NCI-H1105 treated with DMSO at 0.1 percent for 48 hours (cell line): ENCODE measurements at places on chromosomes 12 and 14.
A peak's percentile ranks its signal among the peaks of the same experiment; 100 is the strongest.

- DNase-seq, result no peak
Measured at GRCh38 chr14:65470404-65470880, 57.9 kb downstream of the FUT8 start.

DNA sequence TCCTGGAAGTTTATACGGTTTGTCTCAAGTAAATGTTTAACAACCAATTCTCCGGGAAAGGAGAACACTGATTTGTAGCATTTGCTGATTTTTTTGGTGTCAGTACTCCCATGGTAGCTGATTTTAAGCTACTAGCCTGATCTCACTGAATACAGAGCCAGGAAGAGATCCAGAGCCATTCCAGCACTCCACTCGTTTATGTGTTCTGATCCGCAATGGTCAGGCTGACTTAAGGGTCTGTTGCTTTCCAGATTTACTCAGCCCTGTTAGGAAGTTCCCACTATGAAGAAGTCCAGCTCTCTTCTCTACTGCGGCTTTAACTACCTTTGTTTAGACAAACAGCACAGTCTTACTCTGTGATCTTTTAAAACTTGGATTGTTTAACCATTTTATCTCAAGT lies 38.0 kb upstream of the NID2 start:
- no peak for DNase-seq

GRCh38 chr12:118618695-118619094 lies 242.3 kb downstream of the SUDS3 start:
- no peak for DNase-seq

DNA sequence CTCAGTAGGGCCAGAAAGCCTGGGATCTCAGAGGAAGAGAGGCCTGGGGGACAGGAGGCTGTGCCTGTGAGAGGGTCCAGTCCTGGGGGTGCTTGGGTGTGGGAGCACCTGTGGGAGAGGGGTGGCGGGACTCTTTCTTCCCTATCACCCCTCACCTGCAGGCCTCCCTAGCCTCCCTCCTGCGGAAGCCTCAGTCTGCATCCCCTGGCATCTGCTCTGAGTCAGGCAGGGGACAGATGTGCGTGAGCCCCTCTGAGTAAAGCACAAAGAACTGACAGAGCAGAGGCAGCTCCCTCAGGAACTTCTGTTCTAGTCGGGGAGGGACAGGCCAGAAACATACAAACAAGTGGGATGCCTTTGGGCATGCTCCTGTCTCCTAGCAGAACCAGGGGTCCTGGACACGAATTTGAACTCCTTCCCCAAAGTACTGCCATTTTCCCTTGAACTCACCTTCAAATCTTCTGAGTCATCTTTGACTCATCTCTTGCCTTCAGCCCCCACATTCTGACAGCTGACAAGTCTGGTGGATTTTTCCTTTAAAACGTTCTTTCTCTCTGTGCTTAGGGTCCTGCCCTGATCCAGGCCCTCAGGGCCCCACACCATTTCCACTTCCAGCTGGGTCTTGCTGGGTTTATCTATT lies 8.5 kb upstream of the HSP90AA1 start:
- DNase-seq, result no peak

- peak; percentile 61 for DNase-seq
Measured at GRCh38 chr12:119457271-119457670, 122.7 kb downstream of the CCDC60 start.

DNA sequence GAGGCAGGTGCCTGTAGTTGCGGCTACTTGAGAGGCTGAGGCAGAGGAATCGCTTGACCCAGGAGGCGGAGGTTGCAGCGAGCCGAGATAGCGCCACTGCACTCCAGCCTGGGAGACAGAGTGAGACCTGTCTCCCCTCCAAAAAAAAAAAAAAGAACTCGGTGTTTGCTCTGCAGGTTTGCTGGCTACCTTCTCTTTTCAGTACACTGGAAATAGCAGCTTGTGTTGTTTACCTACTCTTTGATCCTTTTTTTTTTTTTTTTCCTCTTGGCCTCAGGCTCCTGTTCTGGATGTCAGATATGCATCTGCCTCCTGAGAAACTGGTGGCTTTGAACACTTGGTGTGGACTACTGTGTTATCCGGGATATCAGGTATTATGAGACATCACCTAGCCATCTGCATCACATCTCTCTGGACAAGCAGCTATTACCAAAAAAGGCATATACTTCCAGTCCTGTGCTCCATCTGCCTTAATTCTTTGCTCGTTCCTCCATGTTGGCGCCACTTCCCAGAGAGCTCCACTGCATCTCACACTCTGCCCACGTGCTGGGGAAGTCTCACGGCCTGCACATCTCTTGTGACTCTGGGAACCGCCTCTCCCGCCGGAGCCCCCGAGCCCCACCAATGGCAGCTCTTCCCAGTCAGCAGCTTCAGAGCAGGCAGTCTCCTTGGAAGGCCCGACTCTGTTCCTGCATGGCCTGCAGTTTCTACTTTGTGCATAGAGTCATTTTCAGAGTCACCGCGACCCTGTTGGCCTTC lies 50.9 kb upstream of the TRAF3 start:
- DNase-seq, result no peak

GRCh38 chr14:36467332-36467731 lies 52.7 kb downstream of the NKX2-1 start:
- no peak for DNase-seq

GRCh38 chr12:98373025-98373554 lies 142.3 kb upstream of the TMPO start:
- peak; percentile 82 for DNase-seq

DNA sequence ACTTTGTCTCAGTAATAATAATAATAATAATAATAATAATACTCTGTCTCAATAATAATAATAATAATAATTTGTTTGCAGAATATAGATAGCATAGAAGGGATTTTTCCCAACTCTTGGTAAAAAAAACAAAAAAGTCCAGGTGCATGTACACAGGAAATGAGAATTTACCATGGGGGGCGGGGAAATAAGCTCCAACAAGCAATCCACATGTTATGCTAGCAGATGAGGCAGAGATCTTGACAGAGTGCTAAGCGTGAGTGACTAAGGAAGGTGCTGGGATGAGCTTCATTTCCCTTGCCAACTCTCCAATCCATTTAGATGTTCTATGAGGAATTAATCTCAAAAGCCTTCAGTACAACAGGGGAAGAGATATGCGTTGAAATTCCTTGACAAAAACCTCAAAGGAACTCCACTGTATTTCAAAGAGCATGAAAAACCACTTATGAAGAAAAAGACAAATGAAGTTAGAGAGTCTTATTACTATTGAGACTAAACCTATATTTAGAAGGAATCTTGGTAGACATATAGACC lies 44.9 kb upstream of the GTF2A1 start:
- no peak for DNase-seq

DNA sequence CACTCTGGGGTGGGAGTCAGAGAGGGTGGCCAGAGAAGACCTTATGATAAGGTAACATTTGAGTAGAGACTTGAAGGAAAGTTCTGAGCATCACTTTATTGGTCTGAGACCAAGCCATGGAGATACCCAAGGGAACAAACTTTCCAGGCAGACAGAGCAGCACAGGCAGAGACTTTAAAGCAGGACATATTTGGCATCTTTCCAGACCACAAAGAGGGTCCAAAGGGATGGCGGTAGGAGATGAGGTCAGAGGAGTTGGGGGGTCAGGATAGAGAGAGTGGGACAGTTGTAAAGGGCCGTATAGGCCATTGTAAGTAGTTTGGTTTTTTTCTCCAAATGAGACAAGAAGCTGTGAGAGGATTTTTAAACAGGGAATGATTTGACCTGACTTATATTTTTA lies 344.4 kb downstream of the SEC23A start:
- DNase-seq, result no peak

DNA sequence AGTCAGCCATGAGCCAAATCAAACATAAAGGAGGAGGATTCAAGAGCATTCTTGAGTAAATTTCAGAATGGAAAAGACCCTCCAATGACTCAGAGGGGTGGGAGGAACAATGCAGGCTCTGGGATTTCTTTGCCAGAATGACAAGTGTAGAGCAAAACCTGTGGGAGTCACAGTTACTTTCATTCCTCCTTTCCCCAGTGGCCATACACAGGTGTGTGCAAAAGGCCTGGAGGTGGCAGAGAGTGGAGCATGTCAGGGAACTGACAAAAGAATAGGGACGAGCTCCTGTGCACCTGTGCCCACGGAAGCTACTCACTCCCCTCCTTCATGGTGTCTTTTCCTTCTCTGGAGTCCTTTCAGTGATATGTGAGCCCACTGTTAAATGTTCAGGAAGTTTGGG lies 9.4 kb upstream of the CIPC start:
- DNase-seq, result no peak

GRCh38 chr12:120821878-120822277 lies 82.3 kb downstream of the SPPL3 start:
- DNase-seq, result no peak

DNA sequence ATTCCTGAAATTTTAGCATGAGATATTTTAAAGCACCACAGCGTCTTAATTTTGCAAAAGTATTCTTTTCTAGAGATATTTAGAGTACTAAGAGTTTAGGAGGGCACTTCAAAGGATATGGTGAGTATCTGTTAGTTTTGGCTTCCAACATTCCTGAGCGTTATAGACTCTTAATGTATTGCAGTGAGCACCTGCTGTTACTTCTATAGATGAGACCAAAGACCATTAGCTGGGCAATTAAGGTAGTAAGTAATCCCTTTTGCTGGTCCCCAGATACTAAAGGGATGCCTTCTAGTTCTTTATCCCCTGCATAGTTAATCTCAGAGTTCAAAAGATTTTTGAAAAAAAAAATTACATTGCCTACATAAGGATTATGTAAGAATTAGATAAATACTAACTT lies 975.6 kb downstream of the GALC start:
- no peak for DNase-seq

DNA sequence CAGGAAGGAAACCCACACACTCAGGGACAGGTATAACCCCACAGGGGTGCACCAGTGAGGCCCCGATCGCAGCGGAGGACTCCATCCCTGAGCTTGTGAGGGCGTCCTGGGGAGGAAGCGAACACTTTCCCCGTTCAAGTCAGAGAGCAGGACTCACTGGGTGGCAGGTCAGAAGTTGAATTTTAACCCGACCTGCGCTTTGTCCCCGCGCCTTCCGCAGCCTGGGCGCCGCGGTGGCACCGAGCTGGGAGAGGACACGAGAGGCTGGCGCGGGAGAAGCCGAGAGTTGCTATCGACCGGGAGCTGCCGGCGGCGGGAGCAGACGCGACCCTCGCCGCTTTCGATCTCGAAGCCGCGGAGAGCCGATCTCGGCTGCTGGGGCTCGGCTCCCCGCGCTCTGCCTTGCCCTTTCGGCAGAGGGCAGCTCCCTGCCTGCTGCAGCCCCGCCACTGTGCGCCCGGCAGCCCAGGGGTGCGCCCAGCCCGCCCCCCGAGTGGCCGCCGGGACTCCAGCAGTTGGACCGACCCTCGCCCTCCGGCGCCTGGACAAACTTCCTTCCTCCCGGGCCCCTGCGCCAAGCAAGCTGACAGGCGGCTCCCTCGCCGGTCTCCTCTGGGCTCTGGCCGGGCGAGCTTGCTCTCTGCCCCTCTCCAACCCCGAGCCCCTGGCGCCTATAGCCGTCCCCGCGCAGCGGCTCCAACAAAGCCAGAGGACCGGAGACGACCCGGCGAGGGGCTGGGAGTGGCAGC lies 918 bp downstream of the LIN7A start:
- peak; percentile 78 for DNase-seq

DNA sequence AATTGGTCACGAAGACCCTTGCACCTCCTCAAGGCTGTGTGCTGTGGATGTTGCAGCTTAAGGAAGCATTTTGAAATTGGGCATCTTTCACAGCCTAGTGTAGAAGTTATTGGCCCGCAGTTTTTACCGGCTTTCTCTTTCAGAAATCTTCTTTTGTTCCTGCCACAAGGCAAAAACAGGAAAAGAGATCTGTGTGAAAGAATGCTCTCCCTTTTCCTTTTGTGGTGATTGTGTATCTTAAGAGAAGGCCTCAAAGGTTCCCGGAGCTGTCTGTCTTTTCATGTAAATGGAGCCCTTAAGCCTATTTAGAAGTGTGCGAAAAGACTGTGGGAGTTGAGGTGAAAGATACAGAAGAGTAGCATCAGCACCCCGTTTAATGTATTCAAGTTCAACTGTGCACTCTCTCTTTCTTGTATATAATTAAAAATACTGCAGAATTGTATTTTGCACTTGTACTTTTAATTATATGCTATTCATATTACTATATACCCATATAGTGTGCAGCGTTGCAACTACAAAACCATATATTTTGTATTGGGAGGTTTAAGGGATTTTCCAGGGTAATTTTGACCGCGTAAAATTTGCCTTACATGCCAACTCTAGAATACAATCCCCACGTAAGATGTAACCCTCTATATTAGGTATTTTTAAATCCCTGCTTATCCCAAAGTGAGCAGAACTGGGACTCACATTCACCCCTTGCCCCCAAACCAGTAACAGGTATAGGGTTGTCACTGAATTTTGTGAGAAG lies 441.7 kb downstream of the RAD51B start:
- DNase-seq, result no peak
